Dermis microvascular lymphatic vessel endothelial cell (primary cell): ENCODE measurements at places on chromosomes 16 and 17.
A peak's percentile ranks its signal among the peaks of the same experiment; 100 is the strongest.

DNA sequence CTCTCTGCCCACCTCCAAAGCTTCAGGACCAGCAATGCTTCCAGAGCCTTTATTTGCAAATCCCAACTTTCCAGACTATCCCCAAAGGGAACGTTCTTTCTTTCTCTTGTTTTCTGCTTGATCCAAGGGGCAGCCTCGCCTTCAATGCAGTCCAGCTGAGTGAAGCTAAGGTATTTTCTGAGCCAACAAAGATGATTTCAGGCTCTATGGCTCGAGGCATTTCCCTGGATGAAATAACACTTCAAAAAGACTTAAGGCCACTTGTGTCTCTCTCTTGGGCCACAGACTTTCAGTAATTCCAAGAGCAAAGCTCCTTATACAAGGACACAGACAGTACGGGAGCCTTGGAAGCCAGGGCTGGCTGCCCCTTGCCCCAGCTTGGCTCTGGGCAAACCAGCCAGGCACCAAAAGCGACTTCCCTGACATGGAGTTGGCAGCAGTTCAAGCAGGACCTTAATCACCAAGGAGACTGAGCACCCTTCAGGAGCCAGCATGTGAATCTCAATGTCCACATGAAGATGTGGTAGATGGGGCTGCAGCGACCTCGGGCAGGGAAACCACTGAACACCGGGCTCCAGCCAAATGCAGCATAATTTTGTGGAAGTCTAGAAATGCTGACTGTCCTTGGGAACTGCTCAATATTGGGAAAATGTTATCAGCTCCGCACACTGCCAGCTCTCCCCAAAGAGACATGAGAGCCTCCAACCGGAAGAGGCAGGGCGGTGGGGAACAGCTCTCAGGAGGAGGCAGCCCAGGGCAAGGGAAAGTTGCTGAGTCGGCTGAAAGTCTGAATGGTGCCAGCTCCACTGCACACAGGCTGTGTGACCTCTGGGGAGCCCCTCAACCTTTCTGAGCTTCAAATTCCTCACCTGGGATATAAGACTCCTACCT lies 39.0 kb downstream of the TK2 start:
- no peak for DNase-seq

DNA sequence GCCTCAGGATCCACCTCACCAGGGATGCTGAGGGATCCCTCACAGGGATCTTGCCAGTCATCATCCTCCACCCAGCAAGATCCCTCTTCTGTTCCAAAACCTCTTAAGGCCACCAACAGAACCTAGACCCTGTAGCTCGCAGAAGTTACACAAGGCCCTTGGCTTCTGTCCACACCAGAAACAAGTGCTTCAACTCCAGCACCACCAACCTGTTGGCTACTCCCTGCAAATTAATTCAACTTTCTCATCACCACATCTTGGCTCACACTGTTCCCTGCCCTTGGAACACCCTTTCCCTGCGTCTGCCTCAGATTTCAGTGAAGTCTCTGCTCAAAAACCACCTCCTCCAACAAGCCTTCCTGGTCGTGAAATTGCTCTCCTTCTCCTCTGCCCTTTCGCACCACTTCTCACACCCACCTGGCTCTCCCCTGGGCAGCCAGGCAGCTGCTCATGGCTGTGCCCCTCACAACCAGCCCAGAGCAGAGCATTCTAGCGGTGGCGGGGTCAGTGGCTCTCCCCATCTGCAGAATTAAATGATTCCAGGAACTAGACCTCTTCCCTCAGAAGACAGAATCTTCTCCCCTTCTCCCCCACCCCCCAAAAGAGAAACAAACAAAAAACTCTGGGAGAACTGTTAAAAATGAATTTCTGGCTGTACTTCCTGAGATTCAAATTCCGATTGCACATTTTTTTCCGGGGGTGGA lies 1.8 kb downstream of the PLLP start:
- DNase-seq = no peak

DNA sequence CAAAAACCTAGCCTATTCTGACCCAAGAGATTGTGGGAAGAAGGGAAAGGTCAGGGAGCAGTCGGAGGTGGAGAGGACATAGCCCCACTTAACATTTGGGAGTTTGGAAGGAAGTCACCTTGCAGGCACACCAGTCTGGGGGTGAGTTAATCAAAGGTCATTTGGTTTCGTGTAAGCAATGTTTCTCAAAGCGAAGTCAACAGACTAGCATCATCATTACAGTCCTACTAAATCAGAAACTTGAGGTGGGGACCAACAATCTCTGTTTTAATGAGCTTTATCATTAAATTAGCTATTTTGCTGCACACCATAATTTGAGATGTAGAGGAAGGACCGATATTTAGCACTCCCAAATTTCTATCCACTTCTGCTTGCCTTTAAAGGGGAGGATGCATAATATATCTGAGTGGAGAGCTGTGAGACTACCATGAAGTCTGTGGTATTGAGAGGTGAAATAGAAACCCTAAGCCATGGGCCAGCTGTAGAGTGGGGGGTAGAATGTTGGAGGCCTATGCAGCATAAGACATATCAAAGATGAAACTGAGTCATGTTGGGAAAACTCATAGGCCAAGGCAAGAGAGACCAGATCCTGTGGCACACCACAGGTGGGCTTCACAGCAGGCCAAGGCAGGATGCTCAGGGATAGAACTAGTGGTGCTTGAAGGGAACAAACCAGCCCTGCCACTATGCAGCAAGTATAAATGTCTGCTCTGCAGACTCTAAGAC lies 141.7 kb upstream of the ANKFN1 start:
- DNase-seq = no peak

- no peak for DNase-seq
Observed at GRCh38 chr16:10067835-10068234, 114.4 kb downstream of the GRIN2A start.

- DNase-seq = no peak
Observed at GRCh38 chr17:17326275-17326875, 23.2 kb downstream of the NT5M start.

GRCh38 chr16:57815987-57816745 lies 13.9 kb upstream of the KIFC3 start:
- peak; percentile 71 for DNase-seq

- no peak for DNase-seq
Observed at GRCh38 chr17:47720196-47720595, 12.8 kb upstream of the TBX21 start.

DNA sequence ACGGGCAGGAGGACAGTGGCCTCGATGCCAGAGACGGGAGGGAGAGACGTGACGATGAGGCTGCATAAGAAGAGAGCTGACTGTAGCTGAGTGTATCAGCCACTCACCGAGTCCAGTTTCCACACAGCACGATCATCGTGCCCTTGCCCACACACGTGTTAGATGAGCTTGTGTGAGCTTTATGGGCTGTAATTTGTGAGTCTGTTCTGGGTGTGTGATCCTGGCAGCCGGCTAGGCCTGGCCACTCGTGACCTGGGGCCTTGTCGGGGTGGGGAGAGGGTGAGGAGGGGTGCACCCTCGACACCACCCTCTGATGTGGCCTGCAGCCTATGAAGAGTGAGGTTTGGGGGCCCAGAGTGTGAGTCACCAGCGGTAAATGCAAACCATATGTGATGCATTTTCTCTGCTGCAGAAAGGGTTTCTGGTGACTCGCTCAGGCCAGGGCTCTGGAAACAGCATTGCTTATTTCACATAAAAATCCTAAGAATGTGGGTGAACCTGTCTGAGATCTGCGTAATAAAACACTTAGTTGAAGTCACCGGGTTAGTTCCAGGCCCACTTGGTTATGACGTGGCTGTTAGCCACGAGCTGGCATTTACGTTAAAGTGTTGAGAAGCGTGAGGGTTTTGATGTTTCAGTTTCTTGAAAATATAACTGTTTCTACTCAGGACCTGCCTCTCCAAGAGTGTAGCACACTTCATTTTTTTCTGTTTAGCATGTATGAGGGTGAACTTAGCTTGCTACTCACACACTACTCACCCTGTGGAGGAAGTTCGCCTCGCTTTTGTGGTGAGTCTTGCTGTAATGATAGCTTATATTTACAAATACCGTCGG lies 4.2 kb downstream of the METRNL start:
- peak; percentile 38 for DNase-seq

DNA sequence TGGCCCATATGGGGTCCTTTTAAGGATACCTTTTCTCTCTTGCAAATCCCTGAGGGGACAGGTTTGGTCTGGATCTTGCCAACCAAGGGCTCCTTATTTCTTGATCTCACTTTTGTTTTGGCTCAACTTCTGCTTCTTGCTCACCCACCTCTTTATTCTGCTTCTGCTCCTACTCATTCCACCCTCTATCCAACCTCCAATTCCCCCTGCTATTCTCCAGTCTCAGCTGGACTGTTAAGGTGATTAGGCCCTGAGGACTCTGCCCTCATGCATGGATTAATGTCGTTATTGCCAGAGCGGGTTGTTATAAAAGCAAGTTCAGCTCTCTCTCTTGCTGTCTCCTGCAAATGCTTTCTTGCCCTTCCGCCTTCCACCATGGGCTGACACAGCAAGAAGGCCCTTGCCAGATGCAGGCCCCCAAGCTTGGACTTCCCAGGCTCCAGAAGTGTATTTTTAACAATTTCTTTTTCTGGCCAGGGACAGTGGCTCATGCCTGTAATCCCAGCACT lies 29.8 kb downstream of the LAT start:
- DNase-seq = no peak

- no peak for DNase-seq
Observed at GRCh38 chr16:3548445-3548844, 28.8 kb downstream of the NLRC3 start.

DNA sequence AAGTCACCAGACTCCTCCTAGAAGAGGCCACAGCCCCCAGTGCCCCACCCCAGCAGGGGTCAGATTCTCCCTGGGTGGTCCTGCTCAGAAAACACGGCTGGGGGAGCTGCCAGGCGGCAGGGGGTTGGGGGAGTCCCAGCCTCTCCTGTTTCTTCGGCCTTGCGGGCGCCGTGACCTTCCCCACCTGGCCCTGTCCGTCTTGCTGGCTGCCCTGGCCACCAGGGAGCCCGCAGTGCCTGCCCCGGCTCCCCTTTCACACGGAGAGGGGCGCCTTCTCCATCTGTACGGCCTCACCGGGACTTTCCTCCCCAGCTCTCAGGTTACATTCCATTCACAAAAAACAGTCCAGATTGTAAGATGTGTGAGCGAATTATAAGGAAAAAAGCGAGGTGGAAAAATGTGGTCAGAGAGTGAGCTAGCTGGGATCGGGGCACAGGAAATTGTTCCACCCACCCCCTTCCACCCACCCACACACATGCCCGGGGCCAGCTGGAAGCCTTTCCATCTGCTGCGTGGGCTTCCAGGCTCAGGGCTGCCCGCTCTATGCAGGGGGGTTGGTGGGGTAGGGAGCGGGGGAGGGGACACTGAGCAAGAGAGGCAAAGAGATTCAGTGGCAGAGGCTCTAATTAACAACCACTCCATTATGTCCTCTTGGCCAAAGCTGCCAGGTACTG lies 14.6 kb upstream of the CIBAR2 start:
- peak; percentile 46 for DNase-seq

GRCh38 chr17:32159586-32160438 lies 17.5 kb downstream of the RHOT1 start:
- DNase-seq = no peak

GRCh38 chr16:86426063-86426642 lies 84.2 kb upstream of the FOXF1 start:
- no peak for DNase-seq

GRCh38 chr16:3578610-3579551 lies 1.7 kb upstream of the NLRC3 start:
- DNase-seq = no peak

- peak; percentile 4 for DNase-seq
Observed at GRCh38 chr16:52976539-52977167, 76.0 kb downstream of the CHD9NB start.
